ENCODE measurements at places on chromosomes 6 and 20.

- no peak for ATAC-seq
These were observed 13.3 kb upstream of the KIAA1586 start for GRCh38 chr6:57033228-57033627.

GRCh38 chr6:164795056-164795815 lies 514.2 kb downstream of the C6orf118 start:
- no peak for ATAC-seq

GRCh38 chr20:49237531-49237930 lies 18.3 kb downstream of the DDX27 start:
- ATAC-seq, result no peak

DNA sequence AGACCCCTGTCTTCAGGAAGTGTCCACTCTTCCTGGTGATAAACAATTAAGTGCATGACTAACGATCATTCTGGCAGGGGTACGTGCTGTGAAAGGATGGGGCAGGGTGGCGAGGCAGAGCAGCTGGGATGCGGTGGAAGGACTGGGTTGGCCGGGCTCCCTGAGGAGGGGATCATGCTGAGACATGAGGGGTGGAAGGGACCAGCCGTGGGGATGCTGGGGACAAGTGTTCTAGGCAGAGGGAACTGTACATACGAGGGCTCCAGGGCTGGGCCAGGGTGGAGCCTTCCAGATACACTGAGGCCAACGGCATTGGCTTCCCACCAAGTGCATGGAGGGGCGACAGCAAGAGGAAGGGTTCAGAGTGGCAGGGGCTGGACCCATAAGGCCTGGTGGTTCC lies 65.7 kb upstream of the SIRPA start:
- no peak for ATAC-seq

- ATAC-seq, result peak; percentile 15
These were observed 144.3 kb upstream of the SULF2 start for GRCh38 chr20:47929368-47930115.

- no peak for ATAC-seq
These were observed 10.8 kb downstream of the SENP6 start for GRCh38 chr6:75612434-75612833.

DNA sequence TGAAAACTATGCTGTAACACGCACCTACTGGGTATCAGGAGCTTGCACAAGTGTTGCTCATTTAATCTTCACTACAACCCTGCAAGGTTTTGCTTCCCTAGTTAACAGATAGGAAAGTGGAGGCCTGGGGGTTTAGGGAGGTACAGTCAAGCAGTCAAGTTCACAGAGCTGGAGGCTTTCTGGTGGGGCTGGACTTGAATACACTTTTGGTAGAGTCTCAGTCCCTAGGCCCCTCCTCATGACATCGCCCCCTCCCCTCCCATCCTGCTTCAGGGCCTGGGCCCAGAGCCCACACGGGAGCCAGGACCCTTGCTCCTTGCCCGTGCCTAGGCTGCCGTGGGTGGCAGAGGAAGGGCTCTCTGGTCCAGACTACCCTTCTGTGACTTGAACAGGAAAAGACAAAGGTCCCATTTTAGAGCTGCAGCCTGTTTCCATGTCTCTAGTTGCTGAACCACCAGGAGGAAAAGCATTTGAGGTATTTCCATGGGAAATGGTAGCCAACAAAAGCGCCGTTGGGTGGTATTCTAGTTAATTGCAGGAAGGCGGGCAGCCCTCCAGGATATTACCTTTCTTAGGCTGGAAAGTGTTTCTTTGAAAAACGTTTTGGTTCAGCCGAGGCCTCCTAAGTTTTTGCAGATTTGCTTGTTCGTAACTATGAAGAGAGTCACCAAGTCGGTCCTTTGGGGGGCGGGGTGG lies 84.9 kb downstream of the CDC5L start:
- ATAC-seq, result no peak

Measured in esophagus mucosa (tissue), 1 donor.